ENCODE measurements at places on chromosomes 6 and 20.

GRCh38 chr6:18380158-18380836 is 6.9 kb upstream of the RNF144B start:
- no peak for DNase-seq

GRCh38 chr6:20655317-20655716 is 121.1 kb downstream of the CDKAL1 start:
- no peak for DNase-seq

DNA sequence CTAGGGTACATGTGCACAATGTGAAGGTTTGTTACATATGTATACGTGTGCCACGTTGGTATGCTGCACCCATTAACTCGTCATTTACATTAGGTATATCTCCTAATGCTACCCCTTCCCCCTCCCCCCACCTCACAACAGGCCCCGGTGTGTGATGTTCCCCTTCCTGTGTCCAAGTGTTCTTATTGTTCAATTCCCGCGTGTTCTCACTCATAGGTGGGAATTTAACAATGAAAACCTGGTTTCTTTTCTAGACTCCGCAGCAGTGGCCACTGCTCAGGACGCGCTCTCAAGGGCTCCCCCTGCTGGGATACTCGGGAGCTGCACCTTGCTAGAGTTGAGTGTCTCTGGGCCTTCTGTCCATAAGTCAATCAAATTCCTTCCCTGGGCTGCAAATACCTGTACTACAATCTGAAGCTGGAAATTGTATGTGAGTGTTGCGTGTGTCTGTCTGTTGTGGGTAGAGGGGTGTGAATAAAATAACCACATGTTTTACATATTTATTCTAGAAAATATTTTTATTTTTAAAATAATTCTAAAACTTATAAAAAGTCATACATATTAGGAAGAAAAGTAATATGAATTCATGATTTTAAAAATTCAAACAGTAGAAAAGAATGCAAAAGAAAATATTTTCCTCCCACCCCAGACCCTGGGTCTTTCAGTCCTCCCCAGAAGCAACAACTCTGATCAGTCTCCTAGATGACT is 8.2 kb upstream of the CEP250 start:
- peak; percentile 79 for DNase-seq

DNA sequence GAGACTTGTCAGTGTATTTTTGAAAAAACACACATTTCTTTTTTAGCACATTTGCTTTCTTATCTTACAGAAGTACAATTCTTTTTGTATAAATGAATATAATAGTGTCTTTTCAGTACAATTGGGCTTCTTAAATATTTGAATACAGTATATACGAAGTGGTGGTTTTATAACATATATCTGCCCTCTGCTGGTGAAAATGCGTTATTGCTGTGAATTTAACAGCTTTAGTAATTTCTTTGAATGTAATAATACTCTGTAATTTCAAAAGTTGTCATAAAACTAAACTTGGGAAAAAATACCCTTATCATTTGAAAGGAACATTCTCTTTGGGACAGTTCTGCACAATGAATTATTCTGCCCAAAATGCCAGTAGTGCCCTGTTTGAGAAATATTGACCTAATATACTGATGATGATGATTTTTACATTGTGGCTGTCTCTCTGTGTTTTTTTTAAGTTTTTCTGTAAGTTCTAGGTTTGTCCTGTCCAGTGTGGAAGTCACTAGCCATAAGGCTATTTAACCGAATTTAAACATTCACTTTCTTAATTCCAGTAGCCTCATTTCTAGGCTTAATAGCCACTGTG is 19.0 kb downstream of the SMAP1 start:
- DNase-seq: no peak

- DNase-seq: no peak
These were observed 2.5 kb downstream of the SASH1 start for GRCh38 chr6:148345176-148345575.

GRCh38 chr6:164502833-164503232 is 806.6 kb downstream of the C6orf118 start:
- no peak for DNase-seq

DNA sequence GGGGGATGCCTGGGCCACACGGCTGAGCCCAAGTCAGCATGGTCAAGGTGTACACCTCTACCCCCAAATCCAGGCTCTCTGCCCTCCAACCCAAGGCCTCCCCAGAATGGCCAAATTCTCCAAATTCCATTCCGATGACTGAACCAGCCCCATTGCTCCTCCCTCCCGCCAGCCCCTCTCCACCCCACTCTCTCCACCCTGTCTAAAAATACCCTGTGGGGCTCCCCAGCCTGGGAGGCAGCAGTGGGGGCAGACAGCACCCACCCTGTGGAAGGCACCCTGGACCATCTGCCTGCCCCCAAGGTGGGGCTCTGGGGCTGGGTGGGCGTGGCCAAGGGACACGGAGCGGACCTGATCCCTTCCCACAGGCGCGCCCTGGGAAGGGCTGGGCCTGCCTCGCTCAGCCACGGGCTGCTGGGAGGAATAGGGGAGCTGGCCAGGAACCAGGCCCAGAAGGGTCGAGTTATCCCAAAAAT is 11.4 kb downstream of the TEAD3 start:
- DNase-seq: no peak

DNA sequence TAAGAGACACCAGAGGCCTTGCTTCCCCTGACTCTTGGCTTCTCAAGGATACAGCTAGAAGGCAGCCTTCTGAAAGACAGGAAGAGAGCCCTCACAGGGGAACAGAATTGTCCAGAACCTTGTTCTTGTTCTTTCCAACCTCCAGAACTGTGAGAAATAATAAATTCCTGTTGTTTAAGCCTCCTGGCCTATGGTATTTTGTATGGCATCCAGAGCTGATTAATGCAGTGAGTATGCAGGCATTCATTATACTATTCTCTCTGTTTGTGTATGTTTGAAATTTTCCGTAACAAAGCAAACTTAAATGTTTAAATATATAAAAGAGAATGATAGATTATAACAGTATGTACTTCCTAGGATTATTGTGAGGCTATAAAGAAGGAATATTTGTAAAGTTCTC is 903.4 kb upstream of the FLRT3 start:
- no peak for DNase-seq

DNA sequence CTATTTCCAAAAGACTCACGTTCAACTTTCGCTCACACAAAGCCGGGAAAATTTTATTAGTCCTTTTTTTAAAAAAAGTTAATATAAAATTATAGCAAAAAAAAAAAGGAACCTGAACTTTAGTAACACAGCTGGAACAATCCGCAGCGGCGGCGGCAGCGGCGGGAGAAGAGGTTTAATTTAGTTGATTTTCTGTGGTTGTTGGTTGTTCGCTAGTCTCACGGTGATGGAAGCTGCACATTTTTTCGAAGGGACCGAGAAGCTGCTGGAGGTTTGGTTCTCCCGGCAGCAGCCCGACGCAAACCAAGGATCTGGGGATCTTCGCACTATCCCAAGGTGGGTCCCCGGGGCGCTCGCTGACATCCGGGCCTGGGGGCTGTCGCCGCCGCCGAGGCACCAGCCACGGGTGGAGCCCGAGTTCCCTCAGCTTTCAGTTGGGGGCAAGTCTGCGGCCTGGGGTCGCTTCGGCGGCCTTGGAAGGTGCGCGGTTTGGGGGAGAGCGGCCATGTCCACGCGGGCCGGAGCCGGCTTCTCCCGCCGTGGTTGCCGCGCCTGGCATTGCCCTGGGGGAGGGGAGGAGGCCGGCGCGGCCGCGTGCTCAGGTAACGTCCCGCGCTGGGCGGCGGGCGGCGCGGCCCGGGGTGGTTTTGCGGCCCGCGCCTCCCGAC is 429 bp downstream of the AMD1 start:
- DNase-seq: peak; percentile 17

DNA sequence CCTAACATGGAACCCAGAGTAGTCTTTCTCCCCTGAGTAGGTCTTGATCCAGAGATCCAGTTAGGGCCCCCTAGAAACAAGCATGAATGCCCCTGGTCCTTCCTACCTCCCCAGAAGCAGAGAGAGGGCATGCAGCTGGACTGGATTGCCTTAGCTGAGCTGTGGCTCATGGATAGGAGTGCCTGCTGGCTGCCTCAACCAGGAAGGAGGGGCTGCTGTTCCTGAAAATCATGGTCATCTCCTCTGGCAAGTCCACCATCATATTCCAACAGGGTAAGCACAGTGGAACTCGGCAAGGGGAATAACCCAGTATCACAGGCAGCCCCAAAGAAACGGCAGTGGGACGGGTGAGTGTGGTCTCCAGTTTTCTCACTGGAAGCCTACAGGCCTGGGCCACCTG is 53.1 kb upstream of the ENTPD6 start:
- DNase-seq: no peak

DNA sequence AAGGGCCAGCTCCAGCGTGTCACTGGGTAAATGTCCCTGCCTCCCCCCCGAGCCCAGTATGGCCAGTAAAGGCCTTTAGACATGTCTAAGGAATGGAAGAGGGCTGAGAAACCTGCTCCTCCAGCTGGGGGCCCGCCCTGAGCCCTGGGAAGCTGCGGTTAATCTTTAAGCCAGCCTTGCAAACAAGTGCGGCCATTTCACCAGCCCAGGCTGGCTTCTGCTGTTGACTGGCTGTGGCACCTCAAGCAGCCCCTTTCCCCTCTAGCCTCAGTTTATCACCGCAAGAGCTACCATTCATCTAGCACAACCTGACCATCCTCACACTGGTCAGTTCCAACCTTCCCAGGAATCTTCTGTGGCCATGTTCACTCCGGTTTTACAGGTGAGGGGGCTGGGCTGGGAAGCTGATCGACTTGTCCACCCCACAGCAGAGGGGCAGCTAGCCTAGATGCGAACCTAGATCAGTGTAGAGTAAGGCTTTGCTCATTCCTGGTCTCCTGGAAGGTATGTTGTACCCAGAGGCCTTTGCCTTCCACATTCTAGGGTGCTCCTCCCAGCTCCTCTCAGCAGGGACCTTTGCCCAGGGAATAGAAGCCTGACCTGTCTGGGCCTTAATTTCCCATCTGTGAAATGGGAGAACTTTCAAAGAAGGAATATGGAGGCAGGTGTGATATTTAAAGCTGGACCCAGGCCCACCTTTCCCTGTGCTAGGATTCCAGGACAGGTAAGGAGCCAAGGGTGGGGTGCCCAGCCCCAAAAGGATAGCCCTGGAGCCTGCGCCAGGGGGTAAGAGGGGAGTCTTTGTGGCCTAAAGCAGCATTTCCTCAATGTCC is 1.2 kb upstream of the SRC start:
- DNase-seq: no peak
